Right renal cortex interstitium (tissue), 3 donors: ENCODE measurements at places on chromosomes 2 and 18. TPM values are rescaled to one million over a fixed set of nuclear protein-coding genes. Genes with fewer than 3 reads are reported as not detected.

The POTEC gene
- 0.07 TPM for polyA plus RNA-seq

The NPC1 gene
- polyA plus RNA-seq = 21.3 TPM

The CDK15 gene
- 0.91 TPM for polyA plus RNA-seq

The PDE1A gene
- polyA plus RNA-seq = 25.2 TPM

The KRTCAP3 gene
- polyA plus RNA-seq = 8.1 TPM

The TXNDC2 gene
- 0.08 TPM for polyA plus RNA-seq

The C2orf80 gene
- polyA plus RNA-seq = 0.85 TPM

The FBXO36 gene
- 7.1 TPM for polyA plus RNA-seq

The ITGA4 gene
- 34.2 TPM for polyA plus RNA-seq

The SCN9A gene
- 2.1 TPM for polyA plus RNA-seq

The GPR45 gene
- not detected for polyA plus RNA-seq

The SIX2 gene
- 19.9 TPM for polyA plus RNA-seq

The CCDC148 gene
- polyA plus RNA-seq = 8.2 TPM

The HOXD12 gene
- polyA plus RNA-seq = 0.42 TPM

The CHST9 gene
- 4.1 TPM for polyA plus RNA-seq

The ACTG2 gene
- 0.93 TPM for polyA plus RNA-seq

The MYOM1 gene
- 7.4 TPM for polyA plus RNA-seq

The RESP18 gene
- polyA plus RNA-seq = not detected

The PSMA8 gene
- not detected for polyA plus RNA-seq

The CYP26B1 gene
- 13.0 TPM for polyA plus RNA-seq

The ST6GAL2 gene
- polyA plus RNA-seq = 19.2 TPM

The CYP1B1 gene
- 95.8 TPM for polyA plus RNA-seq

The CENPA gene
- polyA plus RNA-seq = 16.9 TPM

The COL4A3 gene
- polyA plus RNA-seq = 47.8 TPM

The NUP35 gene
- polyA plus RNA-seq = 31.1 TPM

The CRYGD gene
- 0.21 TPM for polyA plus RNA-seq

The MGAT4A gene
- 33.0 TPM for polyA plus RNA-seq

The PLA2R1 gene
- 130 TPM for polyA plus RNA-seq

The GALNT14 gene
- 48.7 TPM for polyA plus RNA-seq

The TUBA4B gene
- polyA plus RNA-seq = 0.49 TPM

The CAPN14 gene
- polyA plus RNA-seq = 0.04 TPM

The BMP10 gene
- not detected for polyA plus RNA-seq

The MARCHF4 gene
- 0.17 TPM for polyA plus RNA-seq

The NDC80 gene
- 27.2 TPM for polyA plus RNA-seq

The RAB6D gene
- 2.0 TPM for polyA plus RNA-seq

The TDRD15 gene
- polyA plus RNA-seq = not detected

The STRN gene
- polyA plus RNA-seq = 25.6 TPM

The KIAA2012 gene
- polyA plus RNA-seq = 0.10 TPM

The RAX gene
- not detected for polyA plus RNA-seq

The SLC9A4 gene
- 8.5 TPM for polyA plus RNA-seq

The FAM117B gene
- 31.5 TPM for polyA plus RNA-seq

The RIT2 gene
- polyA plus RNA-seq = not detected

The ANKRD53 gene
- 1.1 TPM for polyA plus RNA-seq

The GAREM1 gene
- 34.8 TPM for polyA plus RNA-seq

The ASXL3 gene
- 6.0 TPM for polyA plus RNA-seq

The DPYSL5 gene
- polyA plus RNA-seq = 5.5 TPM

The DIPK1C gene
- 0.37 TPM for polyA plus RNA-seq

The TGFA gene
- 15.8 TPM for polyA plus RNA-seq

The ACMSD gene
- polyA plus RNA-seq = 49.3 TPM

The ACVR1 gene
- 30.8 TPM for polyA plus RNA-seq

The MRPL53 gene
- 43.6 TPM for polyA plus RNA-seq

The C2orf81 gene
- 4.4 TPM for polyA plus RNA-seq

The ZAP70 gene
- 2.3 TPM for polyA plus RNA-seq

The CHRNG gene
- polyA plus RNA-seq = 0.74 TPM

The KLHL14 gene
- 27.0 TPM for polyA plus RNA-seq

The DSG1 gene
- polyA plus RNA-seq = 0.06 TPM

The SLC14A1 gene
- 4.5 TPM for polyA plus RNA-seq

The SOX11 gene
- 17.2 TPM for polyA plus RNA-seq

The MAP3K19 gene
- 0.78 TPM for polyA plus RNA-seq
